NCI-H2029 (cell line): ENCODE measurements at places on chromosomes 5 and 9.

DNA sequence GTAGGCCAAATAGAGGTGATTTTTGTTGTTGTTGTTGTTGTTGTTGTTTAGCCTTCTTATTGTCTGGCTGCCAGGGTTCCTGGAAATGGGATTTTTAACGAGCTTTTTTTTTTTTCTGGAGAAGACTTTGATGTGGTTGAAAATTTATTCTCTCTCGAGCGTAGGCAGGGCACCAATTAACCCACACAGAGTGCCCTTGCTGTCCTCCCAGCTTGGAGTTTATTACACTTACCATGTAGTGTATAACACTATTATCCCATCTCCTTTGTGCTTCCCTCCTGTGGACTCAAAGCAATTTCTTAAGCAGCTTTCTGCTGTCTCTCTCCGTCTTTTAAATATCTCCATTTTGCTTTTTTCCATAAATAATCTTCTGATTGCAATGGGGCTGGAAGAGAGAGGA, 57.4 kb downstream of the OR2K2 start:
- DNase-seq, result no peak

DNA sequence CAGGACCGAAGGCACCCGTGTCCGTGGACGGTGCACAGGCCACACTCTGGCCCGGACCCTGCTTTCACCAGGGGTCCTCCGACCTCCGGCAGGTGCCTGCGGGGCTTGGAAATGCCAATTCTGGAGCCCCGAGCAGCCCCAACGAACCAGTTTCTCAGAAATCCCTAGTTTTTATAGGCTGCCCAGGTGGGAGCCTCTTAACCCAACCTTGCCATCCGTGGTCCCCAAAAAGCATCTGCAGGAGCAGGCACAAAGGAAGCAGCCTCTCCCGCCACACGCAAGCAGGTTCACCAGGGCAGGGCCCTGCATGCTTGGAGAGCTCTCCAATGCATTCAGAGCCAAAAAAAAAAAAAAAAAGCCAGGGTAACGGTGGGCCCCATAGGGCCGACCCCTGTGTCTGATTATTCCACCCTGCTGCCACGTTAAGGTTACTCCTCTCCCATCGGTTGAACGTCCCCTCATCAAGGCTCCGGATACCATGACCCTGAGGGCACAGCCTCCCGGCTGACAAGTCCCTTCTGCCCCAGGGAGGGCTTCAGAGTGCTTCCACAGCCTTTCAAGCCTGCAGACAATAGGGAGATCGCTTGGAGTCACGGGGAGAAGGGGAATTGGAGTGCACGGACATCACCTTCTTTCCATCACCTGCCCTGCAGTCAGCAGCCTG, 796 bp upstream of the TPRN start:
- DNase-seq, result no peak

- DNase-seq, result peak; percentile 36
Measured at GRCh38 chr5:109900911-109901627, 211.3 kb downstream of the MAN2A1 start.

- DNase-seq, result peak; percentile 69
Measured at GRCh38 chr9:131407717-131408195, 13.9 kb downstream of the PRRC2B start.

DNA sequence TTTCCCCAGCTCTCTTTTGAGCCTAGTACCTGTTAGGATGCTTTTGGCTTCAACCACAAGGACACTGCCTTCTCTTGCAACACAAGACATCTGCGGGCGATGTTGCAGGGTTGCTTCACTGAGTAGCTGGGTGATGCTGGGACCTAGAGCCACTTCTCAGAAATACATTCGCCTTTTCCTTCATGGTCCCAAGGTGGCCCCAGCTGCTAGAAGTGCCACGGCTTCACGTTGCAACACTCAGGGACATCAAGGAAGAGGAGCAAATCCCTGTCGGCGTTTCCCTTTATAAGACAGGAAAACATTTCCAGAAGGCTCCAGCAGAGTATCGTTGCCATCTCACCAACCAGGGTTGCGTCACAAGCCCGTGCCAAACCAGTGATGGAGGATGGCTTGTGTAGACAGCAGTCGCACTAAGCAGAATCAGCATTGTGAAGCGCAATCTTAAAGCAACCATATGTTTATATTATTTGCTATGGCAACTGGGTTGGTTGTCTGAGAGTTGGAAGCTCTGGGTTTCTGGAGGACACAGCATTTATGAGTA, 62.7 kb downstream of the ANKRD33B start:
- DNase-seq, result no peak

GRCh38 chr9:91359734-91360470, 1.8 kb downstream of the AUH start:
- no peak for DNase-seq

DNA sequence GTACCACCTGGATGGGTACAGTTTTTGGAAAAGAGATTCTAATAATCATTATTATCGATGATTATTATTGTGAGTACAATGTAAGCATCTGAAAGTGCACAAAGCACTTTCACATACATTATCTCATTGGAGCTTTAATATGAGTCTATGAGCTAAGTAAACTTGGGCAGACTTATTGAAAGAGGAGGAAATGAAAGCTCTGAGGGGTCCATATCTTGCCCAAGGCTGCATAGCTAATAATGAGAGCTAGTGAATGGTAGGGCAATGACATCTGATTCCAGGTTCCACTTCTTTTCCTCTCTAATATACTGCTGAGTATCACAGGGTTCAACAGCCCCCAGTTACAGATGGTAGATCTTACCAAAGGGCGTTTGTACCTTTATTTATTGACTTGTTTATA, 26.1 kb downstream of the TIMD4 start:
- no peak for DNase-seq

- no peak for DNase-seq
Measured at GRCh38 chr9:136474974-136475865, 7.6 kb downstream of the SEC16A start.

DNA sequence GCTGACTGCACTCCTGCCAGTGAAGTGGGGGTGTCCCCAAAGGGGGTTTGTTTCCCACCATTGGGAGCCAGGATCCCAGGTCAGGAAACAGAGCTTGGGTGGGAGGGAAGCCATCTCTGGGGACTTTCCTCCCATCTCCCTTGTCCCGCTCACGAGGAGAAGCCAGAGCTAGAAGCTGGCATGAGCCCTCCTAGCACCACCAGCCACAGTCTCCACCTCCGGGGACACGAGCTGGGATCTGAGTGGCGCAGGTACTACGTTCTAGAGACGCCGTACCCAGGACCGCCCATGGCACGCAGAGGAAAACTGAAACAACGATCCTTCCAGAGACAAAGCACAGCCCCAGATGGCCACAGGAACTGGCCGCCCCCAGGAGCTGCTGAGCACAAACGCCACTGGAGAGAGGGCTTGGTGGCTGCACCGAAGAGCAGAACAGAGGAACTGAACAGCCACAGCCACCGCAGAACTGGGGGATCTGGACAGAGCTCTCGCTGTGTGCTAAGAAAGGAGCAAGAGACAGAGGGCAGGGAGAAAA, 29.8 kb downstream of the ADAMTS2 start:
- DNase-seq, result no peak

DNA sequence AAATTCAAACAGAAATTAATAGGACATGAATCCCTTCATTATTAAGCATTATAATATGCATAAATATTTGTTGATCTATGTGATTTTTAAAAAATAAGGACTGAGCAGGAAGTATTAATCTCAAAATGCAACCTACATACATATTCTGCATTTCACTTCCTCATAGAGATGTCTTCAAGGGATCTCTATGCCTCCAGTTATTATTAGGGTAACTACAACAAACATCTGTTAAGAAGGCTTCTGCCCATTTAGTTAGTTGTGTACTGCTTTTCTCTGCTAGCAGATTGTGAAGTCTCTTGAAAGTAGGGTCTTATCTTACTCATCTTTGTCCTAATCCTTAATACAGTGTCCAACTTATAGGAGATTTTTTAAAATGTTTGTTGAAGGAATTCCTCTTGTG, 414.1 kb downstream of the ACTL7B start:
- no peak for DNase-seq

DNA sequence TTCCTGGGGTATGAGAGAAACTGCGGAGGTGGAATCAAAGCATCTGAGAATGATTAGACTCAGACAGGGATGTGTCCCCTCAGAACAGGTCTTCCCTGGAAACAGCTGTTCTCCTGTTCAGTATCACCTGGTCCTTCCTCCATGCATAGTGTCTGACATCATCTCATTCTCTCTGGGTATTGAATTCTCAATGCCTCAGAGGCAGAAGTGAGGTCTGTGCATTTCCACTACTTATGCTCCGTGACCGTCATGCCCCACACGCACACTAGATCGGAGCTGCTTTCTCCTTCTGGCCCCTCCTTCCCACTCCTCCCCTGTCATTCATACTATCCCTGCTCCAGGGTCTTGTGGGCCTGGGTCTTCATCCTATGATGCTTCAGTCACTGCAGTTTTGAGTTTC, 61.4 kb upstream of the DAB2IP start:
- DNase-seq, result no peak

GRCh38 chr9:90546200-90546599, 96.4 kb downstream of the DIRAS2 start:
- peak; percentile 82 for DNase-seq

GRCh38 chr9:71747576-71747975, 20.7 kb downstream of the CEMIP2 start:
- DNase-seq, result no peak

DNA sequence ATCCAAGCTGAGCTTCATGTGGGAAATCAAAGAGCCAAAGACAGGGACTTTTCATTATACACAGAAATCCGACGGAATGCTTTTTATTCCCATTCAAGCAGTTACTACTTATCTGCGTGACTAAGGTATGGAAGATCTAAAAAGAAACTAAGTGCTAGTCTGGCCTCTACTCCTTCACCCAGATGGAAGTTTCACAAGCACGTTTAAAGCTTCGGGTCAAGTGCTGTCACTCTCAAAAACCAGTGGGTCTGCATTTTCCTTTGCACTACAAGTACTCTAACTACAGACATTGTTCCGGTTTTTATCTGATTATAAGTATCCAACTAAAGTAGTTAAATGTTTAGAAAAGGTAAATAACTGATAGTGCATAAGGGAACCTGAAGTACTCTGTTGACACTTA, 13.7 kb upstream of the MTAP start:
- no peak for DNase-seq

DNA sequence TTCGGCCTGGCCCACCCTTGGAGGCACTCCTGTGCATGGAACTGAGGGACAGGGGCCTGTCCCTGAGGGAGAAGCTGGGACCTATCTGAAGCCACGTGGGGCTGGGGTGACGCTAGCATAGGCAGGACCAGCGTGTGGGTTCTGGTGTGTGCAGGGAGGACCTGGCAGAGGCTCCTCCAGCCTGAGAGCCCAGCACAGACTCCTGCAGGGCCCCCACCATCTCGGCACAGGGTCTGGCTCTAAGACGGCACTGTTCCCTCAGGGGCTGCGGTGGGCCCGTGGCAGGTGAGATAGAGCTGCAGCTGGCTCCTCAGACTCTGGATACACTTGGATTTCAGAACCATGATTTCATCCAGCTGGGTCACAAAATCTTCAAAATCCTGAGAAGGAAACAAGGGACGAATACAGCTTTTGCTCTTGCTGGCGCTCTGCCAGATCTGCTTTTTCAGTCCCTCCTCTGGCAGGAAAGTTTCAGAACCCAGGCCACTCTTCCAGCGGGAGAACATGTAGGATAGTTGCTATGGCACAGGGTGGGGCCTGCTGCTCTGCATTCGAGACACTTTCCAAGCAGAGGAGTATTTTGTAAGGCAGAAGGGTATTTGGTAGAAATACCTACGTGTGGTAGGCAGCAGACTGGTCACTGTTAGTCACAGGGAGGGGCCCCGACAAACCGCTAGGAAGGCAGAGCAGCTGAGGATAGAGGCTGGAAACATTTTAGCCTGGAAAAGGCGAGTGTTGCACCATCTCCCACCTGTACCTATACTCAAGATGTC, 74.7 kb downstream of the KIF24 start:
- DNase-seq, result no peak

DNA sequence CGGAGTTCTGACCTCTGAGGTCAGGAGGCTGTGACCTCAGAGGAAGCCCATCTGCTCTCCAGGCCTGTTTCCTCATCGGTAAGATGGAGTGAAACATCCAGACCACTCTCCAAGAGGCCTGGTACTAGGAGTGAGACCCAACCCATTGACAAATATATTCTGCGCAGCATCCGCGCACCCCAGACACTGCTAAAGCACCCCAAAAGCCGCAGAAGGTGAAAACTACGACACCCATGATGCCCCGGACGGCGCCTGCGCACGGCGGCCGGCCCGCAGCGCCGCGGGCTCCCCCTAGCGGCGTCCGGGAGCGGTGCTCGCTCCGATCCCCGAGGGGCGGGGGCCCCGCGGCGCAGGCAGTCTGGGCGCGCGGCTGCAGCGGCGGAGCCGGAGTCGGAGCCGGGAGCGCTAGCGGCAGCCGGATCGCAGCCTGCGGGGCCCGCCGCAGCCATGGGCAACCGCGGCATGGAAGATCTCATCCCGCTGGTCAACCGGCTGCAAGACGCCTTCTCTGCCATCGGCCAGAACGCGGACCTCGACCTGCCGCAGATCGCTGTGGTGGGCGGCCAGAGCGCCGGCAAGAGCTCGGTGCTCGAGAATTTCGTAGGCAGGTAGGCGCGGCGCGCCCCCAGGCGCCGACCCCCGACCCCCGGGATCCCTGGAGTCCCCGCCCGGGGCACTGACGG, at the start of gene DNM1:
TSS of gene DNM1 (plus strand) at position 356 of the 683 bp plus-strand sequence. CDS start at position 448, 92 bp downstream.
- DNase-seq, result peak; percentile 40

GRCh38 chr5:118611332-118611945, 376.9 kb downstream of the DTWD2 start:
- no peak for DNase-seq

GRCh38 chr5:17796757-17797396, 162.6 kb downstream of the TAF11L14 start:
- DNase-seq, result no peak

GRCh38 chr9:21154018-21154608, 12.3 kb downstream of the IFNA21 start:
- DNase-seq, result no peak

DNA sequence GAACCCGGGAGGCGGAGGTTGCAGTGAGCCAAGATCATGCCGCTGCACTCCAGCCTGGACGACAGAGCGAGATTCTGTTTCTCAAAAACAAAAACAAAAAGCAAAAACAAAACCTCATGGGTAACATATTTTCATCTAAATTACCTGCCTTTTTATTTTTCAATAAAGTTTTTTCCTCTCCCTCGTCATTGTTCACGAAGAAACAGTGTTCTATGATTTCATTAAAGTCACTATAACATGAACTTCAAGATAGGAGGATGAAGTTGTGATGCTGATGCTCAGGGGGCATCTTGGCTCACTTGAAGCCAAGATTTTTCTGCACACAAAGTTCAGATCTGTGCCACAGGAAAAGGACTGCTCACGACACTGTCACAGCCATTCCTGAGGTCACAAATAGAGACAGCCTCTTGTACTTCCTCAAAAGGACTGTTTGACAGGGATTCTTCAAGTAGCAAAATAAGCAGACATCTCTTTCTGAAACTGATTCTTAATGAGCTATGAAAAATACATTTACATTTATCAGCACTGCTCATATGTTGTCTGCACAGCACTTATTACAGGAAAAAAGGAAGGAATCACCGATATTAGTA, 16.1 kb downstream of the NIPSNAP3B start:
- no peak for DNase-seq

GRCh38 chr5:179355976-179356974, 11.0 kb upstream of the ADAMTS2 start:
- no peak for DNase-seq

DNA sequence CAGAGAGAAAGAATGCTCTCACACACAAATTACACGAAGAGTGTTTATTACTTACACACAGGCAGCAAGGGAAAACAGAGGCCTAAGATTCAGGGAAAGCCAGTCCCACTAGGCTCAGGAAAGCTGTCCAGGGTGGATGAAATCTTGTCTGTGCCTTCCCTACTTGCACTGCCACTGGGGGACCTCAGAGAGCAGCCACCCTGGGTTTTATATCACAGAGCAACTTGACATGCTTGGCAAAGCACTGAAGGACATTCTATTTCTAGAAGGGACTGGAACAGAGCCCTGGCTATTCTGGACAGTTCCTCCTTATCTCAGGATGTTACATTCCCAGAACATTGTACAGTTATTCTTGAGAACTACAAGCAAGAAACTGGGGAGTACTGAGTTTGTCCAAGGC, 7.5 kb upstream of the PRSS3 start:
- DNase-seq, result peak; percentile 17
